NCI-H1092 (cell line): ENCODE measurements at places on chromosomes 1 and 21.

DNA sequence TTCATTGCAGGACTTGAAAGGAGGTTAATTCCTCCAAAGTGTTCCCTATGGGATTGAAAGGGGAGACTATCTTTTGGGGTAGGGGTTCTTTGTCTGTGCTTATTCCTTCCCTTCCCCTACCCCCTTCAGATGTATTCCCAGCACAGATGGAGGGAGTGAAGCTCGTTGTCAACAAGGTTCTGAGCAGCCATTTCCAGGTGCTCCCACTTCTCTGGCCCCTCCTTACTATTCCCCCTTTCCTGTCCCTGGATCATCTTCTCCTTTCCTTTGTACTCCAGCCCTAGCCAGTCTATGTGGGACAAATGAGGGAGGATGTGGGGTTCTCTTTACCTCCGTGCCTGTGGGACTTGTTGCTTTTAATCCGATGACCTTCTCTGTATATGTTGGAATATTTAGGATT lies 899 bp downstream of the TOMM40L start:
- no peak for DNase-seq

GRCh38 chr1:119141020-119141424 lies 569 bp upstream of the WARS2 start:
- DNase-seq = no peak

DNA sequence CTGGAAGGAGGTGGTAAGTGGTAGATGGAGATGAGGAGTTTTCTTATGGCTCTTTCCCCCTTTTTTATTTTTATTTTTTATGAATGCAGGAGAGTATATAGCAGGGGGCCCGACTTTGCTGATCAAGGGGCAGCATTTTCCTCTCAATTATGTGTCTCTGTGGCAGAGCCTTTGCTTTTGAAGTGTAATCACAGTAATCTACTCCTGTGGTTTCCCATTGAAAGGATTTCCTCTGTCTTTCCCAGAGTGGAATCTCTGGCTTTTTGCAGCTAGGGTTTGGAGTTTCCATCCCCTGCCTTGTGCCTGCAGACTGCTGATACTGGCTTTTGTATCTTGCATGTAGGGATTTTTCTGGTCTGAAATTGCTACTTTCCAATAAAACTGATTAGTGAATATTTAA lies 29.1 kb downstream of the ARID1A start:
- no peak for DNase-seq

DNA sequence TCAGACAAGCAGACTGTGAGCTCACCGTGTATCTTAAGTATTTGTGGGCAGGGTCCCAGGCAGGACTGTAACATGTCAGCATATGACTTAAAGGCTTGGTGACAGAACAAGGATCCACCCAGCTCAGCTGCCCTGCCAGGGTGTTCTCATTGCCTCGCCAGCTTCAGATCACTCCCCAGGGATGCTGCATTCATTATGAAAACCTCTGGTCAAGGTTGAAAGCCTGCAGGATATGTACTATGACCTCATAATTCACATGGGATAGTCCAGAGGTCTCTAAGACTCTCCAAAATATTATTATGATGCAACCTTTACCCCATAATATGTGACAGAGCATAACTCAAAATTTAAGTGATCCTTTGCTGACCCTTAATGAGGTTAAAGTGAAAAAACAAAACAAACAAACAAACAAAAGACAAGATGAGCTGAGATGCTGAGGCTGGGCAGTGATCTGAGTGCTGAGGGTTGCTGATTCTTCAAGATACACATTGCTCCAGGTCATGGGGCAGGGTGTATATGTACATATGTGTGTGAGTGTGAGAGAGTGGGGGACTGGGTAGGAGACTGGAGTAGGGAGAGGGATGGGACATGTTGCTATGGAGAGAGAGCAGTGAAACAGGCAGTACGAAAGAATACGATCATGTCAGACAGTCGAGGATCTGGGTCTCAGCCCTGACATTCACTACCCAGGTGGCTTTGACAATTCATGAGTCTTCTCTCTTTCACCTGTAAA lies 98.8 kb upstream of the DUSP10 start:
- no peak for DNase-seq
